Spleen (tissue), 13 donors: ENCODE measurements at places on chromosomes 13 and 19.
A peak's percentile ranks its signal among the peaks of the same experiment; 100 is the strongest.

- no peak for DNase-seq
These were observed 332.4 kb downstream of the LIG4 start for GRCh38 chr13:107882708-107883560.

DNA sequence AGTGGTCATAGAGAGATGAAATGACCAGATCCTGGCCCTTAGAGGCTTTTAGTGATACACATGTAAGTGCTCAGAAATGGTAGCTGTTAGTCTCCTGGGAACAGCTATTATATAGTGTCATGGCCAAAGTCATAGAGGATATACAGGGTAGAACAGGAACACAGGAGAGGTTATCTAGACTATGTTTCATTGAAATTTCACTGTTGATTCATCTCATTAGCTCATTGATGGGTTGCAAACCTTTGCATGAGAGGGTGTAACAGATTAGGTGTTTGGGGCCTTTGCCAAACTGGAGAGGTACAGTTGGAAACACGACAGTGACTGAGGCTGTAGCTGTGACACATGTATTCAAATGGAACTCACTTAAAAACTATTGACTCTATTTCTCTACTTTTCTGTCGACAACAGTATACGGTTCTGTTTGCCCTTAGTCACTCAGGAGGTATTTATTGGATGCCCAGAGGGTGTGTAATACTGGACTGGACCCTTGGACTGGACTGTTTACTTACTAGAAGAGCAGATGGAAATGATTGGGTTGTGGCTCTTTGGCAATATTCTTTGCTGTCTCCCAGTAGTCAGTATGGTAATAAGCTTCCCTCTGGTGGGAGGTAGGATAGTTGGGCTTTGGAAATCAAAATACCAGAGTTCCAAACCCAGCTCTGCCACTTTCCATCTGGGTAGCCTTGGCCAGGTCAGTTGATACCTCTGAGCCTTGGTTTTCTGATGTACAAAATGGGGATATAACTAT, 29.8 kb downstream of the ARHGAP35 start:
- DNase-seq, result no peak

DNA sequence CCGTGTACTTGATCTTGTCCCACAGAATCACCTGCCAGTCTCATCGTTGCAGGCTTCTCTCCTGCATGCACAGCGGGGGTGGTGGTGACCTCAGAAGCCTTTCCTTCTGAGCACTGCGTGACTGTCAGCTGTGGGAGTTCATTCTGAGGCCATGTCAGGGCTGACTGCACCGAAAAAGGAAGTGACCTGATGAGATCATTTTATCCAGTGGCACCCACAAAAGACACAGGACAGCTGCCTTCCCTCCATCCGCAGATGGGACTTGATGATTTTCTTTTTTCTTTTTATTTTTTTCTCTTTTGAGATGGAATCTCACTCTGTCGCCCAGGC, 89.7 kb downstream of the RAB20 start:
- DNase-seq, result peak; percentile 87

DNA sequence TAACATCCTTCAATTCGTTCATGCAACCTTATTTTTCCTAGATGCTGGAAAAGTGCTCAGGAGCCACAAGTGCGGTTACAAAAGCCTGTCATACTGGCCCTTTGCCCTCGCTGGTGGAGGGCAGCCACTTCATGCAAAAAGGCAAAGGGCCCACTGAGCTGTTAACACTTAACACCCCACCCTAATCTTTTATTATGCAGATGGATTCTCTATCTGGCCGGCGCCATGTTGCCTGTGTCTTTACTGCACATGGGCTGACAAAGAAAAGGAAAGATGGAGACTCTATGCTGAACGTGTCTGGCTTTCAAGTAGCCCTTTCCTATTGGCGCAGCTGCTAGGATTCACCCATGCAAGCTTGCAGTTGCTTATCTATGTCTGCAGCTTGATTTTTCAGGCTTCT, 10.8 kb downstream of the OR7D2 start:
- DNase-seq, result no peak

GRCh38 chr13:76048675-76049375, 412.7 kb downstream of the LMO7 start:
- DNase-seq, result no peak

GRCh38 chr13:76826527-76826926, 59.7 kb downstream of the KCTD12 start:
- no peak for DNase-seq

DNA sequence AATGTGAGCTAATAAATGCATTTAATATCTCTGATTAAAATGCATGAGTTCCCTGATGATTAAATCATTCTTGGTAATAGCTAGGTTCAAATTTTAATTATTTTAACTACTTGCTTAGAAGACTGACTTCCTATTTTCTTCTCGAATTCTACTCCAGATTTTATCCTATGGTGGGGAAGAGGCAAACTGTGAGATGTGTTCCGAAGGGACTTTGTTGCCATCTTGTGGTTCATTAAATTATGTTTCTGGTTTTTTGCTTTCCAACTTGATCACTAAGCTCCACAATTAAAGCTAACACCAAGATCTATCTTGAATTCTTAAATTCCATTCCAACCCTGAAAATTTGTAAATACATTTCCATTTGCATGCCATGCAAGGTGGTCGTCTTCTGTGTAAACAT, 538.4 kb upstream of the PCDH20 start:
- no peak for DNase-seq

DNA sequence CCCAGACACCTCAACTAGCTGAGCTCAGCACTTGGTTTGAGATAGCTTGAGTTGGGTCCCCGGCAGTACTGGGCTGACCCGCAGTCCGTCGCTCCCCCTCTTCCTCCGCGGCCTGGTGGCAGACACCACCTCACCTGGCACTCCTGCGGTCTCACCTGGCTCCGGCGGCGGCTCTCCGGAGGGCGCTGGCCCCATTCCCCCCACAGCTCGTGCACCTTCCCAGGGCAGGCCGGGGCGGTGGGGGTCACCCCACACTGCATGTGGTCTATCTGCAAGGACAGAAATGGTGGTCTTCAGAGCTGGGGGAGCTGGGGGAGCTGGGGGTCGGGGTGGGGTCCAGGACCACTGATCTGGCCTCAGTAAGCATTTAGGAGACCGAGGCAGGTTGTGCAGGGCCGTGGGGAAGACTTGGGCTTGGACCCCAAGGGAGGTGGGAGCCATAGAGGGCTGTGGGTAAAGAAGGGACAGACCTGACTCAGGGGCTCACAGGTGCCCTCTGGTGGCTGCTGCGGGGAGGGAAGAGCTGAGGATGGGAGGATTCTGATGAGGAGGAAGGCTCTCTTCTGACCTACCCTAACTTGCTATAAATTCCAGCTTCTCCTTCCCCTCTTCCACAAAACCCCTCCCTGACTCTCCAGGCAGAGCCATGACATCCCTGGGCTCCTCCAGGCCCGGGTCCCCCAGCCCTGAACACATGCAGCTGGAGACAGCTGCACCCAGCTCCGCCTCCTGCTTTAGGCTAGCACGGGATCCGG, 6.7 kb upstream of the PLIN4 start:
- DNase-seq, result peak; percentile 90

GRCh38 chr19:9406798-9407352, 28.5 kb downstream of the ZNF266 start:
- peak; percentile 83 for DNase-seq

GRCh38 chr13:50955241-50955640, 45.6 kb downstream of the RNASEH2B start:
- DNase-seq, result no peak

DNA sequence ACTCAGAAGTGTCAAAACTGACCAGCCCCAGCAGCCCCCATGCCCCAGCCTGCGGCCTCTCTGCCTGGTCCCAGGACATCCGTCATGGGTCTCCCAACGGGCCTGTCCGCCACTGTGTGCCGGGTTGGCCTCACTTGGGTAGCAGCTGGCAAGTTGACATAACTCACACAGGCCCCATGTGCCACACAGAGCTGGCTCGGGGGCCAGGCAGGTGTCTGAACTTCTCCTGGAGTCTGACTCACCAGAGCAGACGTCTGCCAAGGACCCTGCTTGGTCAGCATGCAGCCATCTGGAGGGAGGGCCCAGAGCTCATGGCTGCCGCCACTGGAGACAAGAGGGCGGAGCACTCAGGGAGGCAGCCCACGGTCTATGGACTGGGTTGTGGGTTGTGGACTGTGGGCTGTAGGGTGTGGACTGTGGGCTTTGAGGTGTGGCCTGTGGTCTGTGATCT, 32.0 kb upstream of the TMEM255B start:
- DNase-seq, result peak; percentile 86

- no peak for DNase-seq
These were observed 39.3 kb upstream of the UBE2L5 start for GRCh38 chr13:30382836-30383525.

DNA sequence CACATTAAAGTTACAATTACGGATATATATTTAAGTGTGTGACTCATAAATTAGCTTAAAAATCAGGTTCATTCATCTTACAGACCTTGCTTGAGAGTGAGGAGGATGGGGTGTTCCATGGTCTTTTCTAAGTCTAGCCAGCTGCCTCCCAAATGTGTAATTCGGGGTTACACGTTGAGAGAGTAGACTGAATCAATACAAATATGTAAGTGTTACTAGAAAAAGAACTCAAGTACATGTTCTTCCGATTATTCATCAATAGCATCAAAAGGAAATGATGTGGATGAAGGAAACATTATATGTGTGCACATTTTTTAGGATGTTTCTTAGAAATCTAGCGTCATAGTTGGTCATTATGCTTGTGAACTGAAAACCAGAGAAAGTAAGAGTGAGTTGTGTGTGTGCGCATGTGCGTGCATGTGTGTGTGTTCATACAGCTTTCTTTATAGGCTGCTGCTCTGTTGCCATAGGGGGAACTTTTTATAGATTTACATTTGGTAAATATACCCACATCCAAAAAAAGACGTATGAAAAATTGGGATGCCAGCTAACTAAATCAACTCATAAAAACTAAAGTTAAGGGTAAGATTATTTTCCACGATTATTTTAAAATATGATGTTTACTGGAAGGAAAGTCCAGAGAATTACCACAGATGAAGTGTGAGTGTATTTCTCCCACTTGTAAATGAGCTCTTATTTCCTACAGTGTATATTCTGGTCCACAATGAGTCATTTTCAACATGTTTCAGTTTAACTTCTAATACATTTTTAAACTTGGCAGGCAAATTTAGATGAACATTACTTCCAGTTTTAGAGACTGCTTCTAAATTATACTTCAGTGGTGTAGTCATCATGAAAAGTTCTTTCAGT, 82.4 kb downstream of the PIBF1 start:
- no peak for DNase-seq

GRCh38 chr19:39843919-39844793, 2.0 kb downstream of the FBL start:
- DNase-seq, result no peak

GRCh38 chr13:67855741-67856238, 625.7 kb upstream of the PCDH9 start:
- no peak for DNase-seq

DNA sequence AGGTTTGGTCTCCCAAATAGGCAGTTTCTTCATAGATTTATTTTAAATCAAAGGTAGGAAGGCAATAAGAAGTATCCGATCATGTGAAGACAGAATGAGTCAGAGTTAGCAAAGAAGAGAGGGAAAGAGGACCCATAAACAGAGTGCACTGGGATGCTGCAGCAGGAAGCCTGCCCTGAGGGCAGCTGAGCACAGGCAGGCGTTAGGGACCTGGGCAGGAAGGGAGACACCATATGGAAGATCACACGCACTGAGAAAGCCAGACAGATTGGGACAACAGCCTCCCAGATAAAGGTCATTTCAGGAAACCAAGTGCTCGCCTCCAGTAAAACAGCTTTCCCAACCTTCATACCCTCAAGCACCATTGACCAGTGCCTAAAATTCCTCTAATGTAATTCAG, 598.0 kb downstream of the EFNB2 start:
- DNase-seq, result no peak

GRCh38 chr13:49814551-49815270, 22.2 kb upstream of the KPNA3 start:
- no peak for DNase-seq

DNA sequence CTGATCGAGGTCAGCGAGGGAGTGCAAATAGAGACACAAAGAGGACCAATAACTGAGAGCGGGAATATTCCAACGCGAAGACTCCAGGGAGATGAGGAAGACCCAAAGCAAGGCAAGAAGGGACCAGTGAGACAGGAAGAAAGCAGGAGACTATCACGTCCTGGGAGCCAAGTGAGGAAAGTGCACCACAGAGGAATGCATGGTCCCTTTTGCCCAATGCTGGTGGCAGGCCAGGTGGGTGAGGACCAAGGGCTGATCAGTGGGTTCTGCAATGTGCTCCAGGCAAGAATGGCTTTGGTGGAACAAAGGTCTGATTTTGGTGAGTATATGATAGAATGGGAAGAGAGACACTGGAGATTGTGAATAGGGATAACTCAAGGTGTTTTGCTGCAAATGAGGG, 25.4 kb downstream of the CHST8 start:
- DNase-seq, result no peak

GRCh38 chr13:111966933-111967332, 100.0 kb upstream of the SOX1 start:
- DNase-seq, result no peak

DNA sequence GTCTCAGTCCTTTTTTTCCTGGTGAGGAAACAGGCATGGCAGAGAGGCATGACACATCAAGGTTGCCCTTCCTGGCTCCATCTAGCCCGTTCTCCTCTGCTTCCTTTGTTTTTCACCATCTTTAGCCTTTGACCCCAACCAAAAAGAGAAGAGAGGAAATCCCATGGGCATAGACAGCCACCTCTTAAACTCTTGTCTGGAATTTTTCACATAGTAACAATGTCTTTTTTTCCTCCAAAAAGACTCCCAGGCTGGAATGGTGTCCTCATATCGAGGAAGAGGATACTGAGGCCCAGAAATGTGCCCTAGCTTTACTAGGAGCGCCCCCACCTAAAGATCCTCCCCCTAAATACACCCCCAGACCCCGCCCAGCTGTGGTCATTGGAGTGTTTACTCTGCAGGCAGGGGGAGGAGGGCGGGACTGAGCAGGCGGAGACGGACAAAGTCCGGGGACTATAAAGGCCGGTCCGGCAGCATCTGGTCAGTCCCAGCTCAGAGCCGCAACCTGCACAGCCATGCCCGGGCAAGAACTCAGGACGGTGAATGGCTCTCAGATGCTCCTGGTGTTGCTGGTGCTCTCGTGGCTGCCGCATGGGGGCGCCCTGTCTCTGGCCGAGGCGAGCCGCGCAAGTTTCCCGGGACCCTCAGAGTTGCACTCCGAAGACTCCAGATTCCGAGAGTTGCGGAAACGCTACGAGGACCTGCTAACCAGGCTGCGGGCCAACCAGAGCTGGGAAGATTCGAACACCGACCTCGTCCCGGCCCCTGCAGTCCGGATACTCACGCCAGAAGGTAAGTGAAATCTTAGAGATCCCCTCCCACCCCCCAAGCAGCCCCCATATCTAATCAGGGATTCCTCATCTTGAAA, at the start of gene GDF15:
Gene GDF15, plus strand, starts transcription at position 484 of the 868 bp plus-strand sequence. Its CDS starts 32 bp downstream, at position 516.
- DNase-seq, result peak; percentile 76

DNA sequence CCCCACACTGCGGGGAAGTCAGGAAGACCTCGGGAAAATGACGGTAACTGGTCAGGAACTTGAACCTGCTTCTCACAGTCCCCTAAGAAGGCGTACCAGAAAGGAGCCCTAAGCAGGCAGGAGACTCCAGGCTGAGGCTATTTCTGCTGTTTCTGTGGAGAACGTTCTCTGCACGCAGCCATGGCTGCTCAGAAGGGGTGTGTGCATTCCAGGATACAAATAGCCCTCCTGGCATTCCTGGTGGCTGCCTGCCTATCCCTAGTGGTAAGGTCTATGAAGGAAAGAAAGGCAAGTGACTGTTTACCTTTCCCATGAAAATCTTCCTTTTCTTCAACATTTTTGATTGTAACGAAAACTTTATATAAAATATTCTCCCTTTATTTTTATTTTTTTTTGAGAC, 2.5 kb downstream of the SGCG start:
- no peak for DNase-seq
